ENCODE measurements at places on chromosomes 3 and 15.

GRCh38 chr3:19739504-19739903 lies 194.5 kb downstream of the EFHB start:
- DNase-seq, result no peak

DNA sequence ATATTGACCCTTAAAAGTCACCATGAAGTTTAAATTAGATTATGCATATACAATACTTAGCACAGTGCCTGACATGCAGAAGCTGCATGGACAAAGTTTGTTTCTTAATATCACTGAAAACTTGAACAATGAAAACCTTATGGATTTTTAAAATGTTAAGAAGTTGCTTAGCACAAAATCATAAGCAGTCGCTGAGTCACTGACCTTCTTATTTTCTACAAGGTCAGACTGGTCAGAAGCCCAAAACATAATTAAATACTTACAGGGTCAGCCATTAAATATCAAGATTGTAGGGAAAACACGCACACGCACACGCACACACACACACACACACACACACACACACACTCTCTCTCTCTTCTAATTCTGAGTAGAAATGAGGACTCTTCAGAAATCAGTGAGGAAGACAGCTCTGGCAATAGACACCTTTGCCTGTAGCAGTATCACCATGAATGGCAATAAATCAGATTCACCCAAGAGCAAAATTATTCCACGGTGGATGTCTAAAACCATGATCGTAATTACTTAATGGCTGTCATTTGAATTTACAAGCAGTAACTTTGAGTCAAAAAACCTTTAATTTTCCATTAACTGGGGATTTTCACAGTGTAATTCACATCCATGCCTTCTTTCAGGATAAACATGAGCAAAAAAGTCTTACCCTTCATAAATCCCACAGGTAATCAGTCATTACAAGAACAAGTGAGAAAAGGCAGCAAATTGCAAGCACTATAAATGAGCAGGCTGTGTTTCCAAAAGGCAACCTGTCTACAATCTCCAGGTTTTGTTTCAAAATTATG lies 147.5 kb downstream of the OSBPL10 start:
- no peak for DNase-seq

GRCh38 chr3:172244011-172244410 lies 204.2 kb downstream of the GHSR start:
- no peak for DNase-seq

- DNase-seq, result no peak
Observed at GRCh38 chr3:127959041-127959440, 44.0 kb downstream of the KBTBD12 start.
